ENCODE measurements at places on chromosomes 4 and X.

DNA sequence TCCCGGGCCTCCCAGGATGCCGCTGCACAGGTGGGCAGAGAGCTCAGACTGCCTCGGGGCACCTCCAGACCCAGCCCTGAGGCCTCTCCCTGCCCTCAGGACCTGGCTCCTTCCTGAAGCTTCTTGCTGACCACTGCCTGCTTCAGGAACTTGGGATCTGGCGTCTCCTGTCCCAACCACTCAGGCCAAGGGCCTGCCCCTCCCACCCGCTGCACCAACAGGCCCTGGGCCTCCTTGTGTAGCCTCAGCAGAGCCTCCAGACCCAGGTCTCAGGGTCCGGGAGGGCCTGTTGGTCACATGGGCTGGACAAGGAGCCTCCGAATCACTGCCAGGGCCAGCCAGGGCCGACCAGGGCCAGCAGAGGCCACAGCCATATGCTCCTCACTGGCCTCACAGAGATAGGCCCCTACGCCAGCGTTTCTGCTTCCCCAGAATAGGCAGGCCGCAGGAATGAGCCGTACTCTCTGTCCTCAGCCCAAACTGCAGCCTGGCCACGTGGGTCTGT, 2.8 kb downstream of the MXD4 start:
- DNase-seq: no peak

- DNase-seq: no peak
Observed at GRCh38 chr4:66571145-66571695, 900.9 kb upstream of the EPHA5 start.

GRCh38 chr4:186749611-186750281, 26.1 kb upstream of the FAT1 start:
- DNase-seq: no peak

GRCh38 chrX:102765809-102766208, 45.3 kb downstream of the GPRASP3 start:
- no peak for DNase-seq

GRCh38 chrX:20230406-20230805, 36.3 kb downstream of the RPS6KA3 start:
- DNase-seq: no peak

- no peak for DNase-seq
Observed at GRCh38 chr4:176342384-176342783, 22.6 kb downstream of the SPCS3 start.
